GM04503 (cell line): ENCODE measurements at places on chromosomes 6 and 20.

- no peak for DNase-seq
These were observed 85.9 kb upstream of the PRND start for GRCh38 chr20:4635781-4636180.

DNA sequence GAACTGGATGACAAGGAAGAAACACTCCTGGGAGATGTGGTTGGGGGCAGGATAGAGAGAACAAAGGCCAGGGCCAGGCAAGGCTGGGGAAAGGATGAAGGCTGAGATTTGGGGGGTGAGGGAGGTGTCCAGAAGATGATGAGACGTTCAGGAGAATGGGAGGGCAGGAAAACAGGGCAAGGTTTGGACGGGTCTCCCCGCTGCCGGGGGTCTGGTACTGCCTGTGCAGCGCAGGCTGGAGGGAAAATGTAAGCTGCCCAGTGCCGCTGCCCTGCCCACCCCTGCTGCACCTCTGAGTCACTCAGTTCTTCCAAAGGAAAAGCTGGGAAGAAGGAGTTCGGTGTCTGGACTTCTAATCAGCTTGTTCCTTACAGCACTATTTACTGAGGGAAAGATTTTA, 130.9 kb downstream of the DTNBP1 start:
- no peak for DNase-seq

DNA sequence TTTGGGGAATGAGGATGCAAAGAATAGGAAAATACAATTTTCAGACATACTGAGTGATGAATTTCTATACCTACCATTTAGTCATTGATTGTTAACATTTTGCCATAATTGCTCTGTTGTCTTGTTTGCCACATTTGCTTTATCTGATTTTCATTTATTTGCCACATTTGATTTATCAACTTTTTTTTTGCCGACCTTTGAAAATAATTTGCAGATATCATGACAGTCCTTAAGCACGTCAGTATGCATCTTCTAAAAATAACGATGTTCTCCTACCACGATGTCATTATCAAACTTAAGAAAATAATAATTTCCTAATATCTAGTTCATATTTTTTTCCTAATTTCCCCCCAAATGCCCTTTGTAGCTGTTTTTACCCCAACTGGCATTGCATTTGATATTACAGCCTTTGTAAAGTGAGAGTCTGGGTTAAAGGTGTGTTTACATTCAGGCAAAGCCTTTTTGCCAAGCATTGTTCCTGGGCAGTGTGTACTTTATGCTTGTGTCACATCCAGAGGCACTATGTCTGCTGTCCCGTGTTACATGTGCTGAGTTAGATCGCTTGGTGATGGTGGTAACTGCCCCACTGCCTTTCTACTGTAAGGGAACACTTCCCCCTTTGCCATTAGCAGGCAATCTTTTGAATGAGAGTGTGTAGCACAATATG, 26.4 kb downstream of the SEC23B start:
- no peak for DNase-seq

DNA sequence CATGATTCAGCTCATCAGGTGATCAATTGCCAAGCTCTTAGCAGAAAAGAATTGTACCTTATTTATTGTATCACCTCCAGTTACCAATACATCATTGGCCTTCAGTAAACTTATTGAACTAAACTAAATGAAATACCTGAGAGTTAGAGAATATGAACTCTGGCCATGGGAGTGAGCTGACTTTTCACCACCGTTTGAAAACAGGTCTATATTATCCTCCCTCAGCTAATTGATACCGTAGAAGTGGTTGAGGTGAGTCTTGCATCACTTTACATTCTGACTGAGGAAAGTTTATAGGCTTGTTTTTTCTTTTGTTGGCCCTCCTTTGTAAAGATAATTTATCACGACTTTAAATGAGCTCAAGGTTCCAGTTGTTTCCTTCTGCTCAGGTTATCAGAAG, 52.5 kb upstream of the ADGRG6 start:
- DNase-seq: no peak

- DNase-seq: no peak
These were observed 9.1 kb downstream of the CASS4 start for GRCh38 chr20:56420940-56421688.

GRCh38 chr6:10237298-10238038, 177.4 kb downstream of the TFAP2A start:
- no peak for DNase-seq
